ENCODE measurements at places on chromosomes 3 and 15. TPM values are rescaled to one million over a fixed set of nuclear protein-coding genes. Genes with fewer than 3 reads are reported as not detected.

Gene CAMKV
- 12.1 TPM for total RNA-seq

Gene CNTN4
- total RNA-seq = 5.1 TPM

Gene CHDH
- 1.5 TPM for total RNA-seq

Gene CIDEC
- total RNA-seq = not detected

Gene PPM1L
- 25.2 TPM for total RNA-seq

Gene UPK1B
- total RNA-seq = not detected

Gene FHIT
- 3.2 TPM for total RNA-seq

Gene AMIGO3
- total RNA-seq = not detected

DNA sequence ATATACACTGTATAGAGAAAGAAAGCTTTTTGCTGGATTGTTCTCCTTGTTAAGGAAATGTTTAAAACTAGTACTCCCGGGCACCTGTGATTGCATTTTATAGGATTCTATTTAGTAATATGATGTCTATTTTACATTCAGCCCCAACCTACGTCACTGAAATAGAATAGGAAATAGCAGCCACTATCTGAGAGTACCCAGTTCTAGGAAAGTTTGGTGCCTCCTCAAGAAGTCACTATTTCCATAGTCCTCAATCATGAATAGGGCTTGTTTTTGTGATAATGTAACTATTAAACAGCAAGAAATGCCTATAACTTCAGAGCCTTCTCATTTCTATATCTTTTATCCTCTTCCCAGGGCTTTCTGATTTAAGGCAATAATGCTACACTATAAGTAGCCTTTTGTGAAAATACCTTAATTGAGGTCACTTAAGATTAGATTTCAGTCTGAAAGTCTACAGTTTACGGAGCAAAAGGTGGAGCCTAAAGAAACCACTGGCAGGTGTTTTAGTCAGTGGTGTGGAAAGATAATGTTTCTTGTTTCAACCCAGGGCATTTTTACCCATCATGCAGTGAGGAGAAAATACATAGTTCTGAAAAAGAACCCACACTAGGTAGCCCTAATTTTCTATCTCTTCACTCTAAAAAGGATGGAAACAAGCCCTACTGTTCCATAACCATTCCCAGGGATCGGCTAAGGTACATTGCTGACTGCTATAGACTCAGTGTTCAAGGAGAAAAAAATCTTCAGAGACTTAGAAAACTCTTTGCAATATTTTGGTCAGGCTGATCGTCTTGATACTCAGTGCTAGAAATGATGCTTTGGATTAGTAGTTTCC, 38.7 kb downstream of the TIGIT start:
- no peak for DNase-seq

DNA sequence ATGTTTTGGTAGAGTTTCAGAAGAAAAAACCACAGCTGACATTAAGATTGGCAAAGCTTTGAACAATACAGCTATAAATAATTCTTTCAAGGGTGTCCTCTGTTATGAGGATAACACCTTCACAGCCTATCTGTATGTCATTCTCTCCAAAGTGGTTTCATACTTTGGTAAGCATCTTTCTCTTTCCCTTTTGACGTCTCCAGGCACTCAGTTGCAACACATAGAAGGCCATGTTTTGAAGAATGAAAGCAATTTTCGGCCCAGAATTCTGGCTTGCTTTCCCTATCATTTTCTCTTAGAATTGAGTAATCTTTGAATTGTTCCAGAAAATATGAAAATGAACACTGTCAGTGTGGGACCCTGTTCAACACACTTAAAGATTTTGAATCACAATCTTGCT, 200.0 kb upstream of the CBLB start:
- DNase-seq = no peak

DNA sequence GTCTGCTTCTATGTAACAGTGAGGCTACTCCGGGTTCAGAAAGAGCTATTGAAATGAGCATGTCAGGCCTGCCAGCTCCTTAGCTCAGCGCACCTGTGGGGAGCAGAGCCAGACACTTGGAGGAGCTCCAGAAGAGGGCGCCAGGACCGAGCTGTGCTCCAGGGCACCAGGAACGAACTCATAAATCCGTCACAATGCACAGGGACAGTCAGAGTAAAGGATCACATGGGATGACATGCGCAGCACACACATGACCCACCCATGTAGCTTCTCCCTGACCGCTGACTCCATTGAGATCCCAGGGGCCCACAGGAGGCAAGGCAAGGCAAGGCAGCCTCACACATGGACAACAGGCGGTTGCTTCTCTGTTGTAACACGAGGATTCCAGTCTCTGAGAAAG, 26.0 kb upstream of the GNB5 start:
- peak; percentile 43 for DNase-seq

DNA sequence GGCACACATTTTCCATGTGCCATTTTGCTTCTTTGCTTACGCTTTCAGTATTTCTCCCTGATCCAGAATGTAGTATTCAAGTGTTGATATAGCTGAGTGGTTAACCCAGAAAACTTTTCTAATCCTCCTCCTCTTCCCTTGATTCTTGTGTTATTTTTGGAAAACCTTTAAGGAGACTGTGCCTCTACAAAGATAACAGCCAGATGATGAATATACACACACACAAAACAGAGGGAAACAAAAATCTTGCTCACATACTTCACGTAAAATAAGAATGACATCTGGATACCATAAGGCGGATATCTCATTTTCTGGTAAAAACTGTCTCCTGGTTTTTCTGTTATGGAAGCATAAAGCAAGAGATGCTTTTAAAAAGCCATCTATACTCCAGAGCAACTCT, 295.8 kb upstream of the THBS1 start:
- no peak for DNase-seq

DNA sequence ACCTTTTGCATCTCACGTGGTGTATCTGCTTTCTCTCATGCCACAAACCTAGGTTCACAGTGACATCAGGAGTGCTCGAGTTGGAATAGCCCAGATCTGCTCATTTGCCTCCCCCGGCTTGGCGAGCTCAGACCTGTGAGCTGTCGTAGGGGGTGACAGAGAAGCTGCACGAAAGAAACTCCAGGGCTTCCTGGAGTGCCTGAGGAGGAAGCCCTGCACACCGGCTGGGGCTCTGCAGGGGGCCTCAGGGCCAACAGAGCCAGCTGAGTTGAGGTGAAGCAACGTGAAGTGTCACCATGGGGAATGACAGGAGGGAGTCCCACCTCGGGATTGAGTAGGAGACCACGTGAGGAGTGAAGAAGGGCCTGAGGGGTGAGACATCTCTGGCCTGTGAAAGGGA, 62.5 kb downstream of the RPN1 start:
- DNase-seq = no peak

DNA sequence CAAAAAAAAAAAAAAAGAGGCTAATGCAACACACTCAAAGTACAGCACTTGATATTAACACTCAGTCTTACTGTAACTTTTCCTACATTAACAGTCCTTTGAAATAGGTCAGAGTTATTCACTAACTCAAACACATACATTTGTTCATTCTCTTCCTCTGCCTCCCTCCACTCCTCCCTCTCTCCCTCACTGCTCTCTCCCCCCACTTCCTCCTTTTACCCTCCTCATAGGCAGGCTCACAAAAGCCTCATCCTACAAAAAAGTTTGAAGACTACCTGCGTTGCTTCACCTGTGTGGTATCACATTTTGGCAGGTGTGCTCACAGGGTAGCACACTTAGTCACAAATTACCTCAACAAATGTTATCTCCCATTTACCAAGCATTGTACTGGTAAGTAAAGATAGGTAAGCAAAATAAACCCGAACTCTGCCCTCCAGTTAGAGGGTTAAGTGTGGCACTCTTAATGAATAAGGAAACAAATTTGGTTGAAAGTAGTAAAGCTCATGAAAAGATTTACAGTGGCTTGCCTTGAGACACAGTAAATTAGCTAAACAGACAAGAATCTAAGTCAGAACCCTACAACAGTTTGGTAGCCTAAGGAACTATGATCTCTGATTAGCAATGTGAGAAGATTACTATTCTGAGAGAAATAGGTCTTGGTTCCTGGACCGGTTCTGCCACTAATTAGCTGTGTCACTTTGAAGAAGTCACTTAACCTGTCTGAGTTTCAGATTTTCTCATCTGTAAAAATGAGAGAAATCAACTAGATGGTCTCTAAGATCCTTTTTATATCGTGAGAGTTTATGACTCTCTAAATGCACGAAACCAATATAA, 151.0 kb upstream of the MLF1 start:
- DNase-seq = no peak

DNA sequence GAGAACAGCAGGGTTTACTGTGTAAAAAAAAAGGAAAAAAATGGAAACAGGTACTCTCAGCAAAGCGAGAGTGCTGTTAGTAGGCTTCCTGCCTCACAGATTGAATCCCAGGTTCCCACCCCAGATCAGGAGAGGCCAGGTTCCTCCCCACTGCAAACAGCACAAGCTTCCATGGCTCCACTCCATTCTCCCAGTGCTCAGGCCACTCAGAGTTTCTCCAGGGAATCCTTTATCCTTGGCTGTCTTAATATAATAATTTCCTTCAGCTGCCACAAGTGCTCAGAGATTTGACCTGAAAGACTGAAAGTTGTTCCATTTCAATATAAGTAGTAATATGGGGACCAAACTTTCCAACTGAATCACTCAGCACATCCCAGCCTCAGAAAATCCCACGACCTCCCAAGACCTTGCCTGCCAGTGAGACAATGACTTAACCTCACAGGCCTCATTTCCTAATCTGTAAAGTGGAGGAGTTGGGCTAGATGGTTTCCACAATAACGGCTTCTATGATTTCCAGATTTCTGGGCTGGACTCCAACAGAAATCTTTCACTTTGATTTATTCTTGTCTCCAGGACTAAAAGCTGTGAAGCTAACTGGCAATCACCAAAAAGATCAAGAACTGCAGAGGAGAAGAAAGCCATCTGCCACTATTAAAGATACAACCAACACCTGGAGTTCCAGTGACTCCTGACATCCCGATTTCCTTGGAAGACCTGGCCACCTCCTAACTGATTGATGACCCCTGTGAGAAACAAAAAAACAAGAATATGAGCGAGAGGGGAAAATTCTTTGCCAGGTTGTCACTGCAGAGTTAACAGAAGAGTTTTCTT, 289.5 kb downstream of the NEK10 start:
- DNase-seq = no peak

- DNase-seq = peak; percentile 54
Observed at GRCh38 chr3:150765949-150766720, 3.2 kb upstream of the SIAH2 start.

- DNase-seq = no peak
Observed at GRCh38 chr3:162525771-162526170, 1029.2 kb downstream of the OTOL1 start.

DNA sequence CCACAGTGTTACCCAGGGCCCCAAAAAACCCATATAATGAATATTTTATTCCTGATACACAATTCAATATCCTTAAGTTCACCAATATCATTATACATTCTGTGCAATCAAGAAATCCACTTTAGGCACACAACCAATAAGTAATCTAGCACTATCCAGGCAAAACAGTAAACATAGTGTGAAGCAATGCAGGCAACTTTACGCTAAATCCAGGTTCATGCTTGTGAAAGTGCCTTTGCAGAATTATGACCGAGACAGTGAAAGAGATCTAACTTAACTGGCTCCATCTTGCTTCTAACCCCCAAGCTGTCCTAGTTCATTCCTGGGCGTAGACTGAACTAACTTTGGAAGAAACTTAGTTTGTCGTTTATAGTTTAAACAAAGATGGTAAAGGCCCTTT, 34.2 kb upstream of the INO80 start:
- DNase-seq = no peak

GRCh38 chr15:69325456-69325971, 26.8 kb downstream of the PAQR5 start:
- DNase-seq = no peak

DNA sequence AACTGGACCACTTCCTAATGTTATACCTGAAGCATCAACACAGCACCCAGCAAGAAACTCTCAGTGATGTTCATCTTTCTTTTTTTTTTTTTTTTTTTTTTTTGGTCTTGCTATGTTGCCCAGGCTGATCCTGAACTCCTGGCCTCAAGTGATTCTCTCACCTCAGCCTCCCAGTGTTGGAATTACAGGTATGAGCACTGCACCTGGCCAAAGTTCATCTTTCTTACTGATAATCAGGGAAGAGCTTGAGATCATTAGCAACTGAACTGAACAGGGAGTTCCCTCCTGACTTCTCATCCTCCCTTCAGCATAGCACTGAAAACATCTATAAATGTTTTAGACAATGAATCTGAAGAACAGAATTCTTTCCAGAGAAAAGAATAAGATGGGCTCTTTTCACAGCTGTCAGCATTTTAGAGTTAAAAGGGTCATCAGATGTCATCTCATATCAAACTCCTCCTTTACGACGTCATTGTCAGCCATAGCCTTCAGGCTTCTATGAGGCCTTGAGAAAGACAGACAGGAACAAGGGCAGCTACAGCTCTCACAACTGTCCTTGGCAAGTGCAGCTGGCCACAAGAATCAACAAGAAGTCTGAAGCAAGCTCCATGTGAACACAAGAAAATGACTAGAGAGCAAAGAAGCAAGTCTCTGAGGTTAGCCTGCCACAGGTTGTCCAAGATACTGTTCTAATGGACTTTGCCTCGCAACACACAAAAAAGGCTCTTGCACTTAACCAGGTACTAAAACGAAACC, 33.8 kb downstream of the SCAP start:
- DNase-seq = no peak

GRCh38 chr3:194250098-194251002, 100.8 kb downstream of the CPN2 start:
- no peak for DNase-seq

GRCh38 chr15:99508311-99508645, 57.5 kb upstream of the MEF2A start:
- no peak for DNase-seq

- DNase-seq = no peak
Observed at GRCh38 chr3:94481226-94481898, 418.5 kb downstream of the NSUN3 start.

GRCh38 chr3:108311797-108312196, 15.4 kb downstream of the HHLA2 start:
- DNase-seq = peak; percentile 8

GRCh38 chr3:155093261-155093660, 13.1 kb downstream of the MME start:
- DNase-seq = no peak

DNA sequence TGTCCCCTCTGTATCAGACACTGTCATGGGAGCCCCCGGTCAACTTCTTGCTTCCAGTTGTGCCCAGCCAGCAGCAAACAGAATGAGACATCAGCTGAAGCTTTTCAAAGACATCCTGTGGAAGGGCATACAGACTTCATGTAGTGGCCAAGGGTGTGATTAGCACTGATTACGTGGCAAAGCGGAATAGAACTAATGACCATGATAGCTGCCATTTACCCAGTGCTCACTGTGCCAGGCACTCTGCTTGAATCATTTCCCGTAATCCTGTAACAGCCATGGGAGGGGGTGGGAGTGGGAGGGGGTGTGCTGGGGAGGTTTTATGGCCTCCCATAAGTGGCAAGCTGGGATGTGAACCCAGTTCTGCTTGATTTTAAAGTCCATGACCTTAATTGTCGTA, 29.5 kb downstream of the LPP start:
- no peak for DNase-seq

DNA sequence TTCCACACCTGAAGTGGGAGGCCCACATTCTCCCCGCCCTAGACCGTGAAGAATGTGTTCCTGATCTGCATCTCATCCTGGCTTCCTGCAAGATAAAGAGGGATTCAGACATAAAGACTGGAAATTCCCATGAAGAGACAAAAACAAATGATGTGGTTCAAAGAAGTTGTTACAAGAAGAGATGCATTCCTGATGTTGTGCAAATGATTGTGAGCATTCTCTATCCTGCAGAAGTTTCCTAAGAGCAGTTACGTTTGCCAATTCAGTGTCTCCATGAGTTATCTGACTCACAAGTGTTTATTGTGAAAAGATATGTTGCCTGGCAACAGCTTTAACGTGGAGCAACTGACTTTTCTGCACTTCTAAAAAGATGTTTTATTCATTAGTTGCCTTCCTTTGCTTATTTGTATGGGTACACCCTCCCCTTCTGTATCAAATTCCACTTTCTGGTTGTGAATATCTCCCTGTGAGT, 107.8 kb downstream of the ZIC4 start:
- DNase-seq = no peak
